ENCODE measurements at places on chromosomes 5 and 9.

DNA sequence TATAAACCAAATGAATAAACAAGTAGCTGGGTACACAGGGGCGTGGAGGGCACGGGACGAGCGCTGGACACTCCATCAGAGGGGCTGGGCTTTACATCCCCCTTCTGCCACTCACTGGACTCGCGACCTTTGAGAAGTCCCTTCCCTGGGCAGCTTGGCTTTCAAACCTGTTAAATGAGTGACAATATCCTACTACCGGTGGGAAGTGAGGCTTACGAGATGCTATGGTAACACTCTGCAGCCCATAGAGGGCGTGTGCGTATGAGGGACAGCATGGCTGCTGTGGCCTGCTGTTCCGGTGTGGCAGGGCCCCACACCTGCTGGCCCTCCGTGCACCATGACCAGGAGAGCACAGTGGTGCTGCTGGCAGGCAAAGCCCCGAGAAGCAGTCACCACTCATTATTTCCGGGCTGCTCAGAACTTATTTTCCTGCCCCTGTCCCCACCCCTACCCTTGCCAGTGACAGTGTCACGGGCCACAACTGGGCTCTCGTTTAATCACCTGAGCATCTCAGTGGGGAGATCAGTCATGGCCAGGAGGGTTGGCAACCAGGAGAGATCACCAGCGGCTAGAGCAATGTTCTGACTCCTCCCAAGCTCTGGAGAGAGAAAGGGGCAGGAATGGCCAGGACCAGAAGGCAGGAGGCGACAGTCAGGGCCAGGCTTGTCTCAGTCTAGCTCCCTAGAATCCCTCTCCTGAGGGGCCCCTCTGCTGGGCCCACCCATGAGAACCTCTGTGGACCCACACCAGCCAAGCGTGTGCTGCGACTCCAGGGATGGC lies 10.5 kb downstream of the CLTB start:
- DNase-seq: peak; percentile 14

DNA sequence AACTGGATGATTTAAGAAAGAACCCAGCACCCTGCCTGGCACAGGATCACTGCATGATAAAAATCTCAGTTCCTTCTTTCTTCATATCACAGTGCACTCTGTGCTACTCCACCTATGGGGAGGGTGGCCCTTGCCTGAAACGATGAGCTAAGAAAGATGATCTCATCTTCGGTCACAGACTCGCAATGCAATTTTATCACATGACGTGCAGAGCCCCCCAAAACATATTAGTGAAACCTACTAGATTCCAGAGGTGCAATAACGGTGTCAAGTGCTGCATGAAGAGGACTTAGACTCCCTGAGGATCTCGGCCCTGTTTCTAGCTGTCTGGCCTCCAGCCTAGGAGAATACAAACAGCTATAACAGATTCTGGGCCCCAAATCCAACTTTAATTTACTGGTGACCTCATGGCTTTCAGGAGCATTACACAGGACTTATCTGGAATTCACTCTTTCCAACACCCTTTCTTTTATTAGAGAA lies 104.0 kb downstream of the EBF1 start:
- DNase-seq: no peak

- DNase-seq: no peak
Observed at GRCh38 chr5:96316487-96316886, 116.6 kb downstream of the PCSK1 start.

DNA sequence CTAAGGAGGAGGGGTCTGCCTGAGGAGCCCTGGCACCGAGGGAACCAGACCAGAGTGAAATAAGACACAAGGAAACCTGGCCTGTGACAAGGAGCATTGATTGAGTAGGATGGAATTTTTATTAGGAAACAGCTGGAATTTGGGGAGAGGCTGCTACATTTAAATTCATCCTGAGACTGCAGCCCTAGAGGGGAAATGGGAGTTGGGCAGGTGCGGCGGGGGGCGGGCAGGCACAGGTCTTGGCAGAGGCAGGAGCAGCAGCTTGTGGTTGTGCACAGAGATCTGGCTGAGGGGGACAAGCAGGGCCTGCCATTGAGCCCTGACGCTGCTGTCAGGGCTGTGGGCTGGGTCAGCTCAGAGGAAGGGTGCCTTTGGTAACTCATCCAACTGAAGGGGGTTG lies 71.6 kb downstream of the PCDH1 start:
- DNase-seq: no peak

GRCh38 chr5:145903113-145903512 lies 30.3 kb upstream of the GRXCR2 start:
- DNase-seq: no peak

- DNase-seq: no peak
Observed at GRCh38 chr5:73678322-73678740, 52.3 kb downstream of the ARHGEF28 start.

DNA sequence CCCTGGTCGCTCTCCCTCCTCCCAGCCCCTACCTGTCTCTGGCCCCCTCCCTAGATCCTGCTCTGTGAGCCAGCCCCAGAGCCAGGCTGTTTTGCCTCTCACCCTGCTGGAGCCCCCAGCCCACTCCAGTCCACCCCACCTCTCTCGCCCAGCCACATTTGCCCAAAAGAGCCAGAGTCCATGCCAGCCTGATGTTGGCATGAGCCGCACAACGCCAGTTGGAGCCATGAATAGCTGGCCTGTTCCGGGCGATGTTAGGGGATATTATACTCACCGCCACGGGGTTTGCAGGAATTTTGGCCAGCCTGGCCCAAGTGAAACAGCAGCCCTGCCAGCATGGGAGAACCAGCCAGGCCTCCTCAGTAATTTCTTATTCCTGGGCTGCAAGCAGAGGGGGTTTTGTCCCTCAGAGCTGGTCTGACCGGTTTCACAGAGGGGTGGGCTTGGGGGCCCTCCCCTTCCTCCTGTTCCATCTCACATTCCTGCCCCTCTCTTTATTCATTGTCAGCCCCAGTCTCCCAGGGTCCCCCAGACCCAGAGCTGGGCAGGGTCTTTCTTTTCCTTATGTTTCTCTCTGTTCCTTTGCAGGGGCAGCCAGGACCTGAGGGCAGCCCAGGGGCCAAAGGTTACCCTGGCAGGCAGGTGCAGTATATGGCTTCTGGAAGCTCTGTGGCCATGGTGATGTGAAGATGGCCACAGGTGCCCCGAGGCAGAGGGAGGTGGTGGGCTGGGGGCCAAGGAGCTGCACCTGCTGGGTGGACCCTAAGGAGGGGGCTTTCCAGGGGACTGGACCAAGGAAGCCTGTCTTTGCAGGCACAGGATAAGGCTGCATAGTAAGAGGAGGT lies 50.1 kb downstream of the COL27A1 start:
- no peak for DNase-seq

DNA sequence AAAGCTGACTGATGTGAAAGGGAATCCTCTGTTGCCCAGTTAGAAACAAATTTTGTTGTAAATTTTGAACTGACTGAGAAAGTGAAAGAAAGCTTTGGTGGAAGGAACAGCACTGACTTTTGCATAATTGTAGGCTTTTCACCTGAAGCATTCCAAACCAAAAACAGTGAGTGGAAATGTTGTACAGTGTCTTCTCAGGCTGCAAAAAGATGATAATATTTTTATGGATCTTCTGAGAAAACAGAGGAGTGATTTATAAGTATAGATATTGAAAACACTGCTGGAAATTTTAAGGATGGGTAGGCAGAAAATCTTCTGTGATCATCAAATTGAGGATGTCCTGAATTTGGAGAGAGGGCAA lies 40.0 kb downstream of the LURAP1L start:
- DNase-seq: no peak

- no peak for DNase-seq
Observed at GRCh38 chr5:58885260-58885659, 302.4 kb downstream of the RAB3C start.

DNA sequence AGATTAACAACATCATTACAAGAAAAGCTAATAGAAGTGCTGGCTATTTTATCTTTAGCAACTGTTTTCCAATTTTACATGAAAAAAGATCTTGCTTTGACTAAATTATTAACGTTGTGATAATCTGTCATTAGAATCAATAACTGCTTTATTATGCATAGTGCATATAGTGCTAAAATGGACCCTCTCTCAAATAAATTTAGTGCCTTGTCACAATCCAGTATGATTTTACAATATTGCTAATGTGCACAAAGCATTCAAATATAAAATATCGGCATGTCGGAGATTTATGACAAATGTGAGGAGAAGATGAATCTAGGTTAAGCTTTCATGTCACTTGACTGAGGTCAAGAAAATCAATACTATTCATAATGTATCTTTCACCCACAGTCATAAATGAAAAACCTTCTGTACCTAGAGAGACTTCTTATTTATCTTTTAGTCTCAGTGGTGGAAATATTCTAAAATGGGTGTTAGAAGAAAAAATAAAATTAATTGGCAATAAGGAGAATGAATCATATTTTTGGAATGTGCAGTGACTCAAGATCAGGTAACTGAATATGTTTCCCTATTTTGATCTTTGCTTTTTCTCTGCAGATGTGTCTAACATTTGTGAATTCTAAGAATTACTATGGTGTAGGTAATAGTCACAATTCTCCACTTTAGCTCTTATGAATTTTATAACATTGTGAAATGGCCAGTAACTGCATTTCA lies 672.9 kb upstream of the GRAMD2B start:
- no peak for DNase-seq

DNA sequence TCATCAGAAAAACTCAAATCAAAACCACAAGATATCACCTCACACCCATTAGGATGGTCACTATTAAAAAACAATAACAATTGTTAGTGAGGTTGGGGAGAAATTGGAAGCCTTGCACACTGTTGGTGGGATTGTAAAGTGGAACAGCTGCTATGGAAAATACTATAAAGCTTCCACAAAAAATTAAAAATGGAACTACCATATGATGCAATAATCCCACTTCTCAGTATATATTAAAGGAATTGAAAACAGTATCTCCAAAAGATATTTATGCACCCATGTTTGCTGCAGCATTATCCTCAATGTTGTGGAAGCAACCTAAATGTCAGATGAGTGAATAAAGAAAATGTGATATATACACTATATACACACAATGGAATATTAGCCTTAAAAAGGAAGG lies 14.5 kb upstream of the ADRA1B start:
- DNase-seq: no peak

- DNase-seq: no peak
Observed at GRCh38 chr5:176334031-176334770, 27.4 kb downstream of the KIAA1191 start.

- DNase-seq: no peak
Observed at GRCh38 chr5:151382576-151382975, 35.2 kb upstream of the SLC36A2 start.

- DNase-seq: peak; percentile 79
Observed at GRCh38 chr9:2859776-2860379, 16.0 kb upstream of the PUM3 start.

- no peak for DNase-seq
Observed at GRCh38 chr9:15873573-15874177, 320.8 kb downstream of the CCDC171 start.

DNA sequence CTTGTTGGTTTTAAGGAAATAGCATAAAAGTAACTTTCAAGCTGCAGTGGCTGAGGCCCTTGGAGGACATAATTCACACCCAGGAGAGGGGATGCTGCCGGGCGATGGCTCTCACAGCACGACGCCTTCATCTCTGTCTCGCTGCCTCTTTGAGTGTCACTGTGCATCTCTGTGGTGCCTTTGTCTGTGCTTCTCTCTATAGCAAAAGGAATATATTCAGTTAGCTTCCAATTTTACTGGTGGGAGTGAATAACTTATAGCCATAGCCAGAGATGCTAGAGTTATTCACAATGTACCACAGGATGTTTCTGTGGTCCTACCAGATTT lies 276.7 kb downstream of the SYK start:
- no peak for DNase-seq

DNA sequence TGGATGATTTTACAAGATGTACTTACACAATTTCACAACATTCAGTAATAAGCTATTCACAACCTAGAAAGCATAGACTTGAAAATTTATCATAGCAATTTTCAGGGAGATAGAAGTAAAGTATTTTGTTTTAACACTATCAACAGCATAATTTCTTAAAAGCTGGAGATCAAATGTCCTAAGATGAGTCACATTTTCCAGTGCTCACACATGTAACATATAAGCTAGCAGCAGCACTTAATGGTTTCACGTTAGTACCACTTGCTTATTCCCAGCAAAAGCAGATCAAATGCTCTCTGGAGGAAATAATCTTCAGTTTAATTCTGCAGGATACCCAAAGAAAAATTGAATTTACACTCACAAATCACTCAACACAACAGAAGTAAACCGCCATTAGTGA lies 6.5 kb downstream of the OR13C8 start:
- DNase-seq: no peak

DNA sequence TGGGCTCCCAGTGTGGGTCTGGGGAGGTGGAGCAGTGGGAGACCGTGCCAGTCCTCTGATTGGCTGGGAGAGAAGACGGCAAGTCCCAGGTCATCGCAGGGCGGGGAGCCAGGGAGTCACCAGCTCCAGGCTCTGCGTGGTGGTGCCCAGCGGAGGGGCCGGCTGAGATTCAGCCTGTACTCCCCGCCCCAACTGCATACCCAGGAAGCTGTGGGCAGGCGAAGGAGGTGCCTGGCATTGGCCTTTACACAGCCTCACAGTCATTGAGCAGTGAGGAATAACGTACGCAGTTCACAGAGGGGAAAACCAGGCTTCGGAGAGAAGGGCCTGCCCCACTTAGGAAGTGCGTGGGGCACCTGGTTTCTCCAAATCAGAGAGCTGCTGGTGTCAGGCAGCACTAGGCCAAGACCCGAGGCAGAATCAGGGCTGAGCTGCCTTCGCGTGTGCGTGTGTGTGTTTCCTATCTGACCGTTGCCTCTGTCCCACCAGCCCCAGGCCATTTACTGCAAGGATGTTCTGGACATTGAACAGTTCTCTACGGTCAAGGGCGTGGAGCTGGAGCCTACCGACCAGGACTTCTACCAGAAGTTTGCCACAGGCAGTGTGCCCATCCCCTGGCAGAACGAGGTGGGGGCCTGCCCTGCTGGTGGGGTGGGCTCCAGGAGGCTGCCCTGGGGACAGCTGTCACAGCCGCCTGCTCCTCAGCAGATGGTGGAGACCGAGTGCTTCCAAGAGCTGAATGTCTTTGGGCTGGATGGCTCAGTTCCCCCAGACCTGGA lies 6.2 kb upstream of the PRR7 start:
- peak; percentile 85 for DNase-seq

GRCh38 chr9:136296434-136297015 lies 7.4 kb downstream of the CCDC187 start:
- no peak for DNase-seq

DNA sequence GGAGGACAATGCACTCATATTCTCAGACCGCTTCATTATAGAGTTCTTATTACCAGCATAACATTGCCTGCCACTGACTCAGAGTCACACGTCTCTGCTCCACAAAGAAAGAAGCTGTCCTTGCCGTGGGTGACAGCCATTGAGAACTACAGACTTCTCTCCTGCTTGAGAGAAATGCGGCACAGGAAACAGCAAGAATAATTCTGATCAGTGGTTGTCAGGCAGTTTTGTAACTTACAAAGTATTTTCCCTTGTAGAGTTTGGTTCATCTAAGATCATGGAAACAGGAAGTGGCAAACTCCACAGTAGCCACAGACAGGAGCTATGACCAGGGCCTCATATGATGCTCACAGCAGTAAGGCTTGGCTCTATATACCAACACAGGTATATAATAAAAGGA lies 47.0 kb downstream of the KCNV2 start:
- DNase-seq: no peak
